ENCODE measurements at places on chromosomes 13 and 19.

DNA sequence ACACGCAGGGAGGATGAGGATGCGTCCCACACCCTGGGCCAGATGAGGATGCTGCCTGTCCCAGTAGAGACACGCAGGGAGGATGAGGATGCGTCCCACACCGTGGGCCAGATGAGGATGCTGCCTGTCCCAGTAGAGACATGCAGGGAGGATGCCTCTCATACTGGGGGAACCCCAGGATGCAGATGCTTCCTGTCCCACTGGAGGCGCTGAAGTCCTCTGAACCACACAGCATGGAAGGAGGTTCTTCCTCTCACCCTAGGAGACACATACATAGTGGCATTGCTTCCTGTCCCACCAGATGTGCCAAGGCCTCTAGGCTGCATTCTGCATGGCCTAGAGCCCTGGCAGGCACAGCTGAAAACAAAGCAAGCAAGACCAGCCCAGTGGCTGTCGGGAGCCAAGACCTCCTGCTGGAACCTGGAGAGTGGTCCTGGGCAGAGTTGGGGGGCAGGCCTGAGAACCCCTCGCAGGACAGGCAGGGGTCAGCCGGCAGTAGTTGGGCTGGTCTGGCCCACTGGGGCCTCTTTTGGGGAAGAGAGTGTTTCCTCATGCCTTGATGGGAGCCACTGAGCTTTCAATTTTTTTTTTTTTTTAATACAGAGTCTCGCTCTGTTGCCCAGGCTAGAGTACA, 4.3 kb downstream of the HPN start:
- DNase-seq = peak; percentile 57

- peak; percentile 92 for DNase-seq
These were observed 1.2 kb upstream of the EEF2 start for GRCh38 chr19:3986260-3987041.

DNA sequence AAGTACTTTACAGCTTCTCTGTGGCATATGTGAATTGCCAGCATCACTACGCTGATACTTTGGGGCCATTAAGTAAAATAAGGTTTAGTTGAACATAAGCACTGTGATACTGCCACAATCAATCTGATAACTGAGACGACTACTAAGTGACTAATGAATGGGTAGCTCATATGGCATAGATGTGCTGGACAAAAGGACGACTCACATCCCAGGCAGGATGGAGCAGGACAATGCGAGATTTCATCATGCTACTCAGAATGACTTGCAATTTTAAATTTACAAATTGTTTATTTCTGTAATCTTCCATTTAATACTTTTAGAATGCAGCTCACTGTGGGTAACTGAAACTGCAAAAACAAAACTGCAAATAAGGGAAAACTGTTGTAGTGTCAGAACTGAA, 13.6 kb downstream of the CCDC122 start:
- DNase-seq = no peak

DNA sequence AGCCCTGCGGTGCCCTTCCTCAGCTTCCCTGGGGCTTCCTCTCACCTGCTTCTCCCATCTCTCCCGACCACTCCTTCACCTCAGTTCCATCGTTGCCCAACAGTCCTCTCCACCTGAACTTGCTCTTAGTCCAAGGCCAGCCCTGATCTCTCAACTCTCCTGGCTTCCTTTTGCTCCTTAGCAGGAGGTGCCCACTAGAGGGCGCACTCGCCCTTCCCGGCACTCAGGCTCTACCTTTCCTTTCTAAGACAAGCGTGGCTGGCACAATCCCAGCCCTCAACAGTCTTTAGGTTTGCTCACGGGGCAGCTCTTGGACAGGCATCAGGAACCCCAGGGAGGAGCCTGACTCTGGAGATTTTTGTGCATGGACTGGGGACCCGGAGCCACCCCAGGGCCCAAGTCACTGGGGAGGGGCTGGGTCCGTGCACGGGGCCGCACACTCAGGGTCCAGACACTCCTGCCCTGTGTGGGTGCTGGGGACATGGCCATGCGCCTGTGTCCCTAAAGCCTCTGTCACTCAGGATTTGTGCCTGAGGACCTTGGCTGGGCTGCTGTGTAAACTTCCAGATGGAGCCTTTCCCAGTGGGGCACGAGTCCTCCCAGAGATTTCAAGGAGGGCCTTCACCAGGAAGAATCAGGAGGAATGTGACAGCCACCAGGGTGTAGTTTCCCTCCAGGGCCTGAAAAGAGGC, 12.1 kb upstream of the CEACAM8 start:
- DNase-seq = peak; percentile 81

DNA sequence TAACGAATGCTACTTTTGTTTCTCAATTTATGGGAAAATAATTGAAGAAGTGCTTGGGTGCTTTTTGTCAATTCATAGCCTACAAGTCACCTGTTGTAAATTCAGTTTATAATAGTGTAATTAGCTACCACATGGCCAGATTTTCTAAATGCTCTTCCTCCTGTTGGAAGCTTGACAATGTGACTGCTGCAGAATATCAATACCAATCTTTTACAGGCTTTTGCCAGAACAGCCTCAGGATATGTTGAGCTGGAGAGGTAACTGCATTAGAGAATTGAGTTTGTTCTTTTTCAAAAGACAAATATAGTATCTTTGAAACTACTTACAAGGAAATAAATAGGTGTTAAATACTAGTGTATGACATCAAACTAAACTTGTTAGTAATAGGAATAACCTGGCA, 277.8 kb downstream of the POU4F1 start:
- DNase-seq = no peak

- DNase-seq = no peak
These were observed 20.3 kb upstream of the GAS6 start for GRCh38 chr13:113883921-113884804.

DNA sequence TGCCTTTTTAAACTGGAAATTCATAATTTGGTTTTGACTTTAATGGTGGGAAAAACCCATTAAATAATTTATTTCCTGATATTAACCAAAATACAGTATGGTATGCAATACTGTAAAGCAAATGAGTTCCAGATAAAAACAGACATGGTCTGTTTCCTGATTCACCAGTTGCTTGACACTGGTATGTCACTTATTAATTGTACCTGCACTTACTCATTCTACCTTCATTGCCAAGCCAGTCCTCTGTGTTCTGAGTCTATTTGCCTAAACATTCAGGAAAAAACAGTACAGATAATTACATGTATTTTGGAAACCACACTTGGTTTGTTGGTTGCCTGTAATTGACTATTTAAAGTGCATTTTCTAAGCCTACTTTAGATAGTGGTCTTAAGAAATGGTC, 159.3 kb downstream of the TNFRSF19 start:
- DNase-seq = no peak

DNA sequence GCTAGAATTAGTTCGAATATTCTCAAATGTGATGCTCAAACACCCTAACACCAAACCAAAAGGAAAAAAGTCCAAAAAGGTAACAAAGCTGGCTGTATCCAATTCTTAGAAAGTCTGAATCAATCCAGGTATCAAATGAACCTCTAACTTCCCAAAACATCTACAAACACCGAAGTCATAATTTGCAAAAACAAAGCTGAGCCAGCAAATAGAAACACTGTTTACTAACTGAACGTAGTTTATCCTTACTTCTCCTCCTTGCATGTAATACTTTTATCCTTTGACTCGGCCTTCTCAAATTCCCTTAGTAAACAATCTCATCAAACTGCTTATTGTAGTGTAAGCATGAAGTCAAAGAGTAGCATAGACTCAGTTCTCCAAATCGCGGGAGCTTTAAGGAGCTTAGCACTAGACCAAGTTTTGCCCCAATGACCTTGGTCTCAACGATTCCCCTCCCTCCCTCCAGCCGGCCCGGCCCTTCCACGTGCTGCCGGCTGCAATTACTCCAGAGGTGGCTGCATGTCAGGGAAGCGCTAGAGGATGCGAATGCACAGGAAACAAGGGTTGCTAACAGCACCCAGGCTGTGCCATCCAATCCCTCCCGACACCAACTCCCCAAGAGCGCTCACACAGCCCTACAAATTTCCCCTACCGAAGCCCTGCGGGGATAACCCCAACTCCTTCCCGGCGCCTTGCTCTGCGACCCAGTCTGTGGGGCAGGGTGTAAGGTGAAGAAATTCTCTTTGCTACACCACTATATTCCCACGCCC, 693 bp downstream of the XPO4 start:
- peak; percentile 76 for DNase-seq

GRCh38 chr19:50792272-50793250, 2.3 kb downstream of the ACP4 start:
- no peak for DNase-seq

DNA sequence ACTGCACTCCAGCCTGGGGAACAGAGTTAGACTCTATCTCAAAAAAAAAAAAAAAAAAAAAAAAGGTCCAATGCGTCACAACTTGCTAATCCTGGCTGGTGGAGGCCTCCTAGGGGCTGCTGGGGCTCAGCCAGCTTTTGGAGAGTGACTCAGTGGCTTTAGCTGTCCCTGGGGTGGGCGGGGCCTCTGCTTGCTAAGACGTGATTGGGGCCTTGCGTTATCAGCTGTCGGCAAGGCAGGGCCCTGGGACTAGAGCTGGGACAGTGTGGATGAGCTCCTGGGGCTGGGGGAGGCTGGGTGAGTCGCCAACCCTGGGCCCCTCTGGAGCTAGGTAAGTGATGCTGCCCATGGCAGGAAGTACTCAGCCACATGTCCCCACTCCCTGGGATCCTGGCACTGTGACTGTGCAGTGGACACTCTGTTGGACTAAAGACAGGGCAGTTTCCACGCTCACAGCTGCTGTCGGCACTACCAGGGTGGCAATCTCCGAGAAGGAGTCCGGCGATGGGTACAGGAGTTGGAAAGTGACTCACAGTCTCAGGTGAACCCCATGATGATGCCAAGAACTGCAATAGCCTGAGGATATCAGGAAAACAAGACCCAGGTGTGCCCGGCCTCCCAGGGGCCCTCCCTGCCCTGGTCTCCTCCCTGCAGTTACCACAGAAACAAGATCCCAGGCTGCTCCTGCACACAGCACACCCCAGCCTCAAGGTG, 32.2 kb downstream of the F2RL3 start:
- DNase-seq = no peak

GRCh38 chr19:5166262-5166661, 174.3 kb downstream of the PTPRS start:
- DNase-seq = no peak

DNA sequence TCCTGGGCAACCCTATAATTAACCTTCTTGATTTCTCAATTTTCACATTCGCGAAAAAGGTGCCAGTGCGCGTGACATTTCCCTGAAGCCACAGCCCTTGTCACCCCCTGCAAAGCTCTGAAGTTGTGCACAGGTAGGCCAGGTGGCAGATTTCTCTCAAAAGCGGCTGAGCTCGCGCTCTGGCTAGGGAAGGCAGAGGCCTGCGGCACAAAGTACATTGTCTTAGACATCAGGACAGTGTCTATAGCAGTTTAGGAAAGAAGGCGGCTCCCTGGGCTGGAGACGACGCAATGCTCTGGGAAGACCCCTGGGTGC, 42.9 kb upstream of the ZNF14 start:
- no peak for DNase-seq

- peak; percentile 56 for DNase-seq
These were observed 206.8 kb downstream of the PCDH9 start for GRCh38 chr13:67023130-67023876.

DNA sequence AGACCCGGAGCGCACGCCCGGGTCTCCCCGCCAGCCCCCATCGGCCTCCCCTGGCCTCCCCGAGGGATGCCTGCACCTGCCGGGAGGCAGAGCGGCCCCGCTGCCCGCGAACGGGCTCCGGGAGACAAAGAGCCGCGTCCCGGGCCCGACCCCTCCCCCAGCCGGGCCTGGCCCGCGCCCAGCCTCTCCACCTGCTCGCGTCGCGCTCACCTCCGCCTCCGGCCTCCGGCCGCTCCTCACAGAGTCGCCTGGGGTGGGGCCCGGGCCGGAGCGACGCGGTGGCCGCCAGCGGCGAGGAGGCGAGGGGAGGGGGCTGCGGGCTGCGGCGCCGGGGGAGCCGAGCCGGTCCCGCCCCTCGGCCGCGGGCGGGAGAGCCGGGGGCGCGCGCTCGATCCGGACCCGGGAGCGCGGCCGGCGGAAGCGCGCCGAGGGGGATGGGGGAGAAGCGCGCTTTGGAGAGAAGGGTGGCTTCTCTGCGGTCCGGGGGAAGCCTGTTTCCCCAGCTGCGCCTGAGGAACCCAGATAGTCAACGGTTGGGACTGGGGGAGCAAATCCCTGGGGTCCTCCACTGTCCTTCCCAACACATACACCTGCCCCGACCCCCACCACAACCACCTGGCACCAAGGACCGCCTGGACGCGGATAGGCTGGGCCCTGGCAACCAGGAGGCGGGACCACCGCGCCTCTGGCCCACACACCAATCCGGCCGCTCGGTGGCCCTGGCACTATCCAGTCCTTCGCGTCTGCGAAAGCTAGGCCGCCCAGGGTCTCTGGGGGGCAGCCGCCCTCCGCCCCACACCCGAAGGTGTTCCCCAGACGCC, at the start of gene PRR36:
TSS of gene PRR36 (minus strand) at position 315 of the 821 bp plus-strand sequence. CDS start 701 bp downstream, outside the sequence.
- peak; percentile 59 for DNase-seq

DNA sequence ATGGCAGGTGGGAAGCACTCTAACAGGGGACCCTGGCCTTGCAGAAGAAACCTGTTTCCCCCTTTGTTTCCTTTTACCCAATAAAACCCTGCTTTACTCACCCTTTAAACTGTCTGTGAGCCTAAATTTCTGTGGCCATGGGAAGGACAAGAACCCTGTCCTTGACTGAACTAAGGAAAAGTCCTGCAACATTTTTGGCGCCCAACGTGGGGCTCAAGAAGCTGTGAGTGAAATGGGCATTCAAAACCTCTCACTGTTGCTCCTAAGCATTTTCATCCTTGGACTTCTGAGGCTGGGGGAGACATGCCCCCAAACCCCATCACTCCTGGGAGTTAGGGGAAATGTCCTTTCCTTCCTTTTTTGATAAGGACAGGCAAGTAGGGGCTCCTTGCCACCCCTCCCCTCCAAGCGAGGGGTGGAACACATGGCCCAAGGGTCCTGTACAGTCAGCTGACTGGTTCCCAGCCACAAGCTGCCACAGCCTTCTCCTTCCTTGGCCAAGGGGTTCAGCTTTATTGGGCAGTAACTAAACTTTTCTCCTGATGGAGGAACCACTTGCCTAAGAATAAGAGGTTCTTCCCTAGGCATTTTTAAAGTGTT, 381.6 kb downstream of the KLF5 start:
- DNase-seq = peak; percentile 26

DNA sequence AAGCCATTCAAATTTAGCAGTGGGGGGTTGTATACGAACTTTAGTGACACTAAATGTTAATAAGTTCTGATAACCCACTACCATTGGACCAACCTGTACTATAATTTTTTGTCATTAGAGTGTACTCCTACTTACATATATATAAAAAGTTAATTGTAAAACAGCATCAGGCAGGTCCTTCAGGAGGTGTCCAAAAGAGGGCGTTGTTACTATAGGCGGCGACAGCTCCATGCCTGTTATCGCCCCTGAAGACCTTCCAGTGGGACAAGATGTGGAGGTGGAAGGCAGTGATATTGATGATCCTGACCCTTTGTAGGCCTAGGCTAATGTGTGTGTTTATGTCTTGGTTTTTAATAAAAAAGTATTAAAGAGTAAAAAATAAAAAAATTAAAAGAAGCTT, 27.5 kb downstream of the SPRYD7 start:
- DNase-seq = peak; percentile 42
